ENCODE measurements at places on chromosomes 6 and 20.

DNA sequence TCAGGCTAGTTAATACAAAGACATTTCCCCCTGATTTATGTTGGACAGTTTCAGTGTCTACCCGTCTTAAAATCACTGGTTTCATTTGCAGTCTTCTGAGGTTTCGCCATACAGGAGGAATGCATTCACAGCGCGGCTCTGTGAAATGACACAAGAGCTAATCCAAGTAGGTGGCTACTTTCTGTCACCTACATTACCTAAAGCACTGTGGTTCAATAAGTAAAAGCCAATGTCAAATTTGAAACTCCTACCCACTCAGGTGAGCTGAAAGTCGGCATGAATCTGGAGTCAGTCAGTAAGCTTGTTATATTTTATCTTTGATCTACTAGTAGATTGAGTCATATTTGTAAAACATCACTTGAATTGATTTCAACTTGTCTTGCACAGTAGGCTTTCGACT, 370.8 kb downstream of the LAMA2 start:
- DNase-seq = no peak
- peaks cover 25% of the 10 kb centered on the region for H3K4me1 ChIP-seq
- no peaks in the 10 kb centered on the region for H3K36me3 ChIP-seq

- H3K27ac ChIP-seq = no peak overlapping the region
- H3K36me3 ChIP-seq = no peaks in the 10 kb centered on the region
- no peaks in the 10 kb centered on the region for H3K27me3 ChIP-seq
- no peaks in the 10 kb centered on the region for H3K4me1 ChIP-seq
- H3K4me3 ChIP-seq = no peak overlapping the region
Observed at GRCh38 chr6:151869787-151870186, 62.3 kb downstream of the ESR1 start.

- no peak for DNase-seq
- H3K4me3 ChIP-seq = peak within 1 kb of the TSS; percentile 17
- no peaks in the 10 kb centered on the region for H3K27me3 ChIP-seq
- no peaks in the 10 kb centered on the region for H3K36me3 ChIP-seq
Observed at GRCh38 chr6:24357336-24358218, at the start of gene DCDC2. TSS of gene DCDC2 (minus strand) at chr6:24358059. CDS start at chr6:24357750, 309 bp downstream.

- H3K4me3 ChIP-seq = no peak overlapping the region
- H3K36me3 ChIP-seq = no peaks in the 10 kb centered on the region
- no peak overlapping the region for H3K27ac ChIP-seq
- no peaks in the 10 kb centered on the region for H3K4me1 ChIP-seq
- H3K27me3 ChIP-seq = no peaks in the 10 kb centered on the region
Observed at GRCh38 chr6:93366506-93366905, 52.9 kb downstream of the EPHA7 start.

- H3K4me1 ChIP-seq = peaks cover 6% of the 10 kb centered on the region
- DNase-seq = no peak
- H3K27me3 ChIP-seq = no peaks in the 10 kb centered on the region
- no peak overlapping the region for H3K4me3 ChIP-seq
- peaks cover 35% of the 10 kb centered on the region for H3K36me3 ChIP-seq
Observed at GRCh38 chr6:35642471-35643161, 46.1 kb downstream of the FKBP5 start.

DNA sequence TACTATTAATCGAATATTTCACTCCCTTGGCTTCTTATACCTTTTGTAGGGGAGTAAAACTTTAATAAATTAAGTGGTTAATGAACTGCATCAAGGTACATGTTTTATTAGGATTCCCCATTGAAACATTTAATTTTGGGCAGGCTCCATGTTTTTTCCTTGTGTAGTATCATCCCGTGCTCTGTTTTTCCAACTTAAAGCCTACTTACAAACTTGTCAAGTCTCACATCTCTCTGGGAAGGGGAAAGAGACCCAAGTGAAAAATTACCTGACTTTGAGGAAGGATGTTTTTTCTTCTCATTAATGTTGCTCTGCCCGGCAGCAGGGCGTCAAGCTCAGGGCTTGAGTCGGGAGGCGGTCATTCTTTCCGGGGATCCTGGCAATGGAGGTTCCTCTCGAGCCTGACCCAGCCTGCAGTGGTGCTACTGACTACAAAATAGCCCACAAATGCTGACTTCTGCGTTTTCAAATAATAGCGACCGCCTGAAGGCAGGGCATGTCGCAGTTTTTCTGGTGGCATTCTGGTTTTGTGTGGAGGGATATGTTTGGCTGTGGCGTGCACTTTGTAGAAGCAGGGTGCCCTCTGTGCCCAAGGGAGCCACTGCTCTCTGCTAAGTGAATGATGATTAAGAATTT, 2.4 kb downstream of the DSP start:
- peaks cover 88% of the 10 kb centered on the region for H3K27me3 ChIP-seq
- H3K4me1 ChIP-seq = peaks cover 37% of the 10 kb centered on the region
- H3K36me3 ChIP-seq = no peaks in the 10 kb centered on the region

GRCh38 chr6:43171707-43172103, 636 bp downstream of the SRF start:
- H3K4me3 ChIP-seq = peak overlapping the region; percentile 89
- H3K27me3 ChIP-seq = no peaks in the 10 kb centered on the region
- peak overlapping the region; percentile 96 for H3K27ac ChIP-seq
- peaks cover 14% of the 10 kb centered on the region for H3K36me3 ChIP-seq

DNA sequence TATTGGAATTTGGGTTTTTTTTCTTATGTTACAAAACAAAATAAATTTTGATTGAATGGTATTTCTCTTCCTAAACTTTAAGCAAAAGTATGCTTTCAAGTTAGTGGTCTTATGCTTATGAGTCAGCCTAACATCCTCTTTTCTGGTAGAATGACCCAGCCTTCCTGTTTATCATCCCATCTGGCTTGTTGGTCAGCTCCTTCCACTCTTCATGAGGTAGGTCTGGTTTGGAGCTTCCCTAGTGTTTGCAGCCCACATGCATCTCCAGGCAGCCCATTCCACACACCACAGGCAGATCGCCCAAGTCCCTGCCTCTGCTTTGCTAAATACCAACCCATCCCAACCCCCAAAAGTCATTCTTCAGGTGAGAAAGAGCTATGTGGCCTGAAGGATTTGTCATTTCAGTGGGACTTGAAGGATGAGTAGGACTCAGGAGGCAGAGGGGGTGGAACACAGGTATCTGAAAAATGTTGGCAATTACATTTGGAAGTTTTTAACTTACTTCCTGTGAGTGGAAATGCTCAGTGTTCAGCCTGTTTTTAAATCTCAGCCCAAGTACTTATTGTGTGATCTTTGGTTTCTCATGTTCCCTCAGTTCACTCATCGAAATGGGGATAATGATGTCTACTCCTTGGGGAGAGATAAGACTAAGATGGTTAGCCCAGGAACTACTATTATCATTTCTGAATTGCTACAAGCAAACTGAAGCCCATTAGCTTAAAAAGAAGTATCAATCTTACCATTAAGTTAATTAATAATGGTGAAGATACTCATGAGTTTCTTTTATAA, 294.0 kb downstream of the ADGB start:
- H3K4me3 ChIP-seq = no peak overlapping the region
- H3K27ac ChIP-seq = no peak overlapping the region
- no peak for DNase-seq
- no peaks in the 10 kb centered on the region for H3K4me1 ChIP-seq

DNA sequence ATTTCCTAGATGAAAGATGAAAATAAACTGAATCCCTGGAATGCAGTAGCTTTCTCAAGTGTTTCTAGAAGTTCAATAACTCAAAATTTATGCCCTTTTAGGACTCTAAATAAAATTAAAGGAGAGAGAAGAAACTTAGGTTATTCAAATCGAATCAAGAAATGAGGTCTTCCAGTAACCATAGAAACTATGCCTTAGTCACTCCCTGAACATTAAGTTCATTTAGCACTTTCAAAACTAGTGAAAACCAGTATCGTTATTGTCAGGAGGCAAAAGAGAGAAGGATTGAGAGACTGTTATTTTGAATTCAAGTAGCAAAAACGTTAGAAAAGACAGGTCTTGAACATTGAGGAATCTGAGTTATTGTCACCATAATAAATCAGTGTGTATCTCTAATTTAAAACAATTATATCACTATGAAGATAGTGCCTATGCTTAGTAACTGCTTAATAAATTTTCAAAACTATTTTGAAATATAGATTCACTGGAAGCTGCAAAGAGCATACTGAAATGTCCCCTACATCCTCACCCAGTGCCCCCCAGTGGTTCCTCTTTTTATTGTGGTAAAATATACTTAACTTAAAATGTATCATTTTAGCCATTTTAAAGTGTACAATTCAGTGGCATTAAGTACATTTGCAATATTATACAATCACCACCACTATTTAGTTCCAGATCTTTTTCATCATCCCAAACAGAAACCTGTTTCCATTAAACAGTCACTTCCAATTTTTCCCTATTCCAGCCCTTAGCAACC, 4.6 kb downstream of the RPP21 start:
- peaks cover 6% of the 10 kb centered on the region for H3K4me1 ChIP-seq
- H3K36me3 ChIP-seq = no peaks in the 10 kb centered on the region
- no peak overlapping the region for H3K27ac ChIP-seq
- H3K27me3 ChIP-seq = no peaks in the 10 kb centered on the region
- no peak overlapping the region for H3K4me3 ChIP-seq

GRCh38 chr6:130913120-130913519, 85.9 kb downstream of the SMLR1 start:
- H3K36me3 ChIP-seq = peaks cover 12% of the 10 kb centered on the region
- H3K27me3 ChIP-seq = no peaks in the 10 kb centered on the region
- H3K27ac ChIP-seq = no peak overlapping the region
- H3K4me1 ChIP-seq = peaks cover 45% of the 10 kb centered on the region
- H3K4me3 ChIP-seq = no peak overlapping the region

- no peak for DNase-seq
- no peaks in the 10 kb centered on the region for H3K27me3 ChIP-seq
- H3K4me3 ChIP-seq = no peak overlapping the region
- no peaks in the 10 kb centered on the region for H3K4me1 ChIP-seq
- no peak overlapping the region for H3K27ac ChIP-seq
- no peaks in the 10 kb centered on the region for H3K36me3 ChIP-seq
Observed at GRCh38 chr20:13333036-13333435, 112.0 kb downstream of the ISM1 start.

GRCh38 chr6:124747349-124747748, 214.9 kb upstream of the RNF217 start:
- H3K27me3 ChIP-seq = no peaks in the 10 kb centered on the region
- no peak for DNase-seq
- no peaks in the 10 kb centered on the region for H3K4me1 ChIP-seq
- H3K36me3 ChIP-seq = no peaks in the 10 kb centered on the region
- H3K4me3 ChIP-seq = no peak overlapping the region

GRCh38 chr6:136466777-136467176, 83.4 kb downstream of the MAP7 start:
- H3K36me3 ChIP-seq = no peaks in the 10 kb centered on the region
- no peak overlapping the region for H3K27ac ChIP-seq
- H3K4me1 ChIP-seq = no peaks in the 10 kb centered on the region
- H3K27me3 ChIP-seq = no peaks in the 10 kb centered on the region
- DNase-seq = no peak
- H3K4me3 ChIP-seq = no peak overlapping the region

GRCh38 chr6:68158256-68158655, 476.8 kb upstream of the ADGRB3 start:
- no peak for DNase-seq
- H3K36me3 ChIP-seq = no peaks in the 10 kb centered on the region
- H3K27ac ChIP-seq = no peak overlapping the region
- no peaks in the 10 kb centered on the region for H3K4me1 ChIP-seq
- H3K27me3 ChIP-seq = no peaks in the 10 kb centered on the region
- H3K4me3 ChIP-seq = no peak overlapping the region

GRCh38 chr20:5364997-5365597, 48.3 kb upstream of the PROKR2 start:
- H3K27ac ChIP-seq = no peak overlapping the region
- no peak for DNase-seq
- no peaks in the 10 kb centered on the region for H3K4me1 ChIP-seq
- H3K36me3 ChIP-seq = no peaks in the 10 kb centered on the region
- no peaks in the 10 kb centered on the region for H3K27me3 ChIP-seq

GRCh38 chr6:4388675-4389074, 253.3 kb upstream of the ECI2 start:
- no peaks in the 10 kb centered on the region for H3K36me3 ChIP-seq
- no peak for DNase-seq

- no peaks in the 10 kb centered on the region for H3K36me3 ChIP-seq
- peak overlapping the region; percentile 98 for H3K27ac ChIP-seq
- peaks cover 93% of the 10 kb centered on the region for H3K4me1 ChIP-seq
- no peaks in the 10 kb centered on the region for H3K27me3 ChIP-seq
- H3K4me3 ChIP-seq = no peak overlapping the region
Observed at GRCh38 chr6:112245511-112246203, 8.7 kb downstream of the LAMA4 start.

- no peak overlapping the region for H3K4me3 ChIP-seq
- H3K27me3 ChIP-seq = no peaks in the 10 kb centered on the region
- no peaks in the 10 kb centered on the region for H3K4me1 ChIP-seq
- DNase-seq = no peak
Observed at GRCh38 chr6:136123468-136123867, 126.6 kb downstream of the MTFR2 start.

- H3K27ac ChIP-seq = no peak overlapping the region
- DNase-seq = peak; percentile 26
- no peaks in the 10 kb centered on the region for H3K36me3 ChIP-seq
- no peaks in the 10 kb centered on the region for H3K4me1 ChIP-seq
- no peaks in the 10 kb centered on the region for H3K27me3 ChIP-seq
Observed at GRCh38 chr6:84623956-84624680, 140.3 kb downstream of the TBX18 start.

- H3K27me3 ChIP-seq = no peaks in the 10 kb centered on the region
- H3K4me3 ChIP-seq = no peak overlapping the region
- H3K4me1 ChIP-seq = no peaks in the 10 kb centered on the region
- no peaks in the 10 kb centered on the region for H3K36me3 ChIP-seq
- DNase-seq = no peak
- no peak overlapping the region for H3K27ac ChIP-seq
Observed at GRCh38 chr20:58930496-58930895, 50.6 kb upstream of the NELFCD start.

DNA sequence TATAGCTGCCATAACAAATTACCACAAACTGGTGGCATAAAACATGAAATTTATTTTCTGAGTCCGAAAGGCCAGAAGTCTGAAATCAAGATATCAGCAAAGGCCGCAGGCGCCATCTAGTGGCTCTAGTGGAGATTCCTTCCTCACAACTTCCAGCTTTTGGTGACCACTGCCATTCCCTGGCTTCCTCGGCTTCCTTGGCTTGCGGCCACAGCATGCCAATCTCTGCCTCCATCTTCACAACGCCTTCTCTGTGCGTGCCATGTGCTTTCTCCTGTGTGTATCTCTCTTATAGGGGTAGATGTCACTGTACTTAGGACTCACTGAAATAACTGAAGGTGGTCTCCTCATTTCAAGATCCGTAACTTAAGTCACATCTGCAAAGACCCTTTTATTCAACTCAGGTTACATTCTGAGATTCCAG, 5.4 kb upstream of the PLAGL1 start:
- H3K4me1 ChIP-seq = no peaks in the 10 kb centered on the region
- DNase-seq = no peak
- no peaks in the 10 kb centered on the region for H3K27me3 ChIP-seq
- no peaks in the 10 kb centered on the region for H3K36me3 ChIP-seq
- H3K4me3 ChIP-seq = no peak overlapping the region

- H3K27me3 ChIP-seq = no peaks in the 10 kb centered on the region
- no peak for DNase-seq
- no peak overlapping the region for H3K27ac ChIP-seq
- H3K4me3 ChIP-seq = no peak overlapping the region
Observed at GRCh38 chr6:84414531-84414930, 187.1 kb upstream of the CEP162 start.
